ENCODE measurements at places on chromosomes 12 and 14. TPM values are rescaled to one million over a fixed set of nuclear protein-coding genes. Genes with fewer than 3 reads are reported as not detected.

The JPH4 gene
- total RNA-seq, result 6.2 TPM

The SLC8B1 gene
- total RNA-seq, result 42.8 TPM

The TMPRSS12 gene
- not detected for total RNA-seq

The GPRC5A gene
- 886 TPM for total RNA-seq

The ANO2 gene
- 36.8 TPM for total RNA-seq

The KERA gene
- not detected for total RNA-seq

DNA sequence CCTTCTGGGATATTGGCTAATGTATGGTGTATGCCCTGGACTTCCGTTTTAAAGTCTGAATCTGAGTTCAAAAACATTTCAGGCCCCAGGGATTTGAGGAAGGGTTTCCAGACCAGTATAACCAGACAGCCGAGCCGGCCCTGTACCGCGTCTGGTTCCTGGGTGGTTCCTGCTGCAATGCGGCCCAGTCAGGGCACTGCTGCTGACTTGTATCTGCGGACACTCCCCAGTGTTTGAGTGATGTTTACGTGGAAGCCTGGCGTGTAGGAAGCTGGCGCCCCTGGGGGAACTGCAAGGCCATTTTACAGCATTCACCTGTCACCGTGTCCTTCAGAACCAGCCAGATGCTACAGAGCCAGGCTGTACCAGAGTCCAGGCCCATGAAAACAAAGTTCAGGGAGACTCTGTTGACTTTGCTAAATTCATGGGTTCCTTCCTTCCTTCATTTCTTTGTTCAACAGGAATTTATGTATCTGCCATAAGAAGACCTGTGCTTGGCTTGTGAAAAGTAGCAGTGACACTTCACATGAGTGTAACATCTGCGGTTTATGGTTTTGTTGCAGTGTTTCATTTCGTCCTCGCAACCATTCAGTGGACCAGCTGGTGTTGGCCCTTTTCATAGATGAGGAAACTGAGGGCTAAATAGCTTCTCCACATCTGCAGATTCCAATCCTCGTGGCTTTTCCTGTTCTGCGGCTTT, 16.8 kb downstream of the EML1 start:
- DNase-seq, result no peak

GRCh38 chr12:96015672-96016071, 19.5 kb upstream of the HAL start:
- no peak for DNase-seq

DNA sequence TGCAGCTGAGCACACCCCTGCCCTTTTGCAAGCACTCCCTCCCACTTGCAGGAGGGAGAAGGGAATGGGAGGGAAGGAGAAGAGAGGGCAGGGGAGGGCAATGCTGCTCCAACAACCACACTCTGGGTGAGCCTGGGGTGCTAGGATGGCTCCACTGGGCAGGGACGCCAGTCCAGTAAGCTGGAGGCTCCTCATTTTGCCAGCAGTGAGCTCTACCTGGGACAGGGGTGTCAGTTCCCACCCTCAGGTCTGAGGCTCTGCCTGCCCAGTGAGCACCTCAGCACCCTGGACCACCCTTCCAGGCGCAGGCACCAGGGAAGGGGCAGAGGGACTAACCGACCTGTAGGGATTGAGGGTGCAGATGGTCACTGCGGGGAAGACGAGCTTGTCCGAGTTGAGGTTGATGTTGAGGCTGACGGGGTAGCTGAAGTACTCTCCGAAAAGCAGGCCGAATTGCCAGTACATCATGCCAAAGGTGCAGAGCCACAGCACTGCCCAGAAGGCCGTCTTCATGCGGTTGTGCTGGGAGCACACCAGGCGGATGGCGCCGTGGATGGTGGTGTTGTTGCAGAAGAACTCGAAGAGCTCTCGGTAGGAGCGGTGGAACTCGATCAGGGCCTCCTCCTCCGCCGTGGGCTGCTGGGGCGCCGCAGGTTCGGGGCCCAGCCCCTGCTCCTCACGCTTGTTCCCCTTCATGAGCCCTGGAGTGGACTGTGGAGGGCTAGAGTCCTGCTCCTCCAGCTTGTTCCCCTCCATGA, 1.2 kb downstream of the SCNN1A start:
- no peak for DNase-seq

DNA sequence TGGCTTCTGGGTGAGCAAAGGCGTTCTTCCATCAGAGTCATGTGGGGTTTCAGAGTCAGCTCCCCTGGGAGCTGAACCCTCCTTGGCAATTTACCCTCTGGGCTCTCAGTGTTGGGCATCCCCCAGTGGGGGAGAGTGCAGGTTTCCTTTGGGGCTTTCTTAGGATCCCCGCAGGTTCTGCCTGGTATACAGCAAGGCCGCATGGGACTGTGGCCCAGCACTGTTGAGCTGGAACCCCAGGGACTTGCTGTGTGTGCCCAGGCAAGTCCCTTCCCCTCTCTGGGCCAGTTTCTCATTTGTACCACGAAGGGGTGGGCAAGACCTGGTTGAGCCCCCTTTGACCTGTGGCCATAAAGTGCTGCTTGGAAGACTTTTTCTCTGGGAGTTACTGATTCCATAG, 5.5 kb downstream of the FAM181A start:
- no peak for DNase-seq

DNA sequence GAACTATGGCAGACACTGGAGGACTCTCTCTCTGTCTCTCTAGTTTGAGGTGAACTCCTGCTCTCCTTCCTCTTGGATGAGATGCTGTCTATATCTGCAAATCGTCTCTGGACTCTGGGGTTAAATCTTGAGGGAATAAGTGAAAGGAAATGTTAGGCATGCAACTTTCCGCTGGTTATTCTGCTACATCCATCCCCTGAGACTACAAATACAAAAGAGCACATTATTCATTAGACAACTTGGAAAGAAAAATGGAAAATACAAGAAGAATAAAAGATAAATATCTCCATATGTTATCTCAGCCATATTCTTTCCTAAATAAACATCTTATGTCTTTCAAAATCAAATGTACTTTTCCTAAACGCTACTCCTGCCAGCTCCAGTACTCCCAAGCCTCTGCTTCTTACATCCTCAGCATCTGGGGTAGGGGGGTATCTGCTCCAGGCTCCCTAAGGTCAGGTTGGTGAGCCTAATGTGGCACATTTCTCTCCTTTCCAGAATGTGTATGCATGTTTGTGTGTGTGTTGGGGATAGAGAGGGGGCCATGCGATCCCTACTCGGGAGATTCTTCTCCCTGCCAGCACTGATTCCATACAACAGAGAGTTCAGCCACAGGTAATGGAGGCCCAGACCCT, 102.9 kb upstream of the FSCB start:
- DNase-seq, result no peak

GRCh38 chr14:34251662-34252061, 210.4 kb downstream of the SPTSSA start:
- no peak for DNase-seq

- no peak for DNase-seq
Observed at GRCh38 chr12:116455540-116456329, 103.4 kb upstream of the MAP1LC3B2 start.

GRCh38 chr12:45540661-45541341, 188.7 kb upstream of the ARID2 start:
- DNase-seq, result no peak

GRCh38 chr12:122869207-122869973, 26.5 kb downstream of the VPS37B start:
- no peak for DNase-seq

- no peak for DNase-seq
Observed at GRCh38 chr12:107657133-107657532, 28.5 kb upstream of the PWP1 start.

DNA sequence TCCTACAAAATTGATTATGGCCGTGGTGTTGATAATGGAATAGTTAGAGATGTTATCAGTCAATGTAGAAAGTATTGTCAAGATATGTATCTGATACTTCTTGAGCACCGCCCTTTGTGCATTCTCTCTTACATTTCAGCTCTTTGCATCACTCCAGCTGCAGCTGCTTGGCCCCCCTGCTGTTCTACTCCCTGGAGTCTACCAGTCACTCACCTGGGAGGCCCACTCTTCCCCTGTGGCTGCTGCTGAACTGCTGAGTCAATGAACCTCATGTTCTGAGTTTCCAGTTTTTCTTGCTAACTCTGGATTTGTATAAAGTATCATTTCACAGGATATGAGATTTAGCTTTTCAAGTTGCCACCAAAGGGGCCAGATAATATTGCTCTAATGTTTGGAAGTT, 312.8 kb upstream of the SLC16A7 start:
- no peak for DNase-seq

DNA sequence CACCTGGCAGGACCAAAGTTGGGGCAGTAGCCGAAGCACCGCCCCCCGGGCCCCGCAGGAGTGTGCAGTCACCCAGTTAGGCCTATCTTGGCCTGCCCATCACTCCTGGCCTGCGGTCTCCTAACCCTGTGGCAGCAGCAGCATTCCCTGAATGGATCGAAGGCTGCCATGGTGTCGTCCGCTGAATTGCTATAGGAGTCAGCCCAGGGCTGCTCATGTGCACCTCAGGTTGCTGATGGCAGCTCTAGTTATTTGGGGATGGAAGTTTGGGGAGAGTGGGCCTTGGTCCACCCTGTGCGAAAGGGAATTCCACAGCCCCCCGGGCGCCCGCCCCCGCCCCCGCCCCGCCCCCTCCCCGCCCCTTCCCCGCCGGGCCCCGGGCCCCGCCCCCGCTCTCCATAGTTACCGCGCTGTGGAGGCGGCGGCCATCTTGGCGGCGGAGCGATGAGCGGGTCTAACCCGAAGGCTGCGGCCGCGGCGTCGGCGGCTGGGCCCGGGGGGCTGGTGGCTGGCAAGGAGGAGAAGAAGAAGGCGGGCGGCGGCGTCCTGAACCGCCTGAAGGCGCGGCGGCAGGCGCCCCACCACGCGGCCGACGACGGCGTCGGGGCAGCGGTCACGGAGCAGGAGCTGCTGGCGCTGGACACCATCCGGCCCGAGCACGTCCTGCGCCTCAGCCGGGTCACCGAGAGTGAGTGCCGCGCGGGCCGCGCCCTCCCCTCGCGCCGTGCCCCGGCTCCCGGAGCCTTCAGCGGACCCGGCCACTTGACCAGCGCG, at the start of gene UNC119B:
UNC119B (plus strand) TSS at position 428 of the 774 bp plus-strand sequence; CDS start at position 445, 17 bp downstream.
- DNase-seq, result peak; percentile 89

- no peak for DNase-seq
Observed at GRCh38 chr14:51650716-51651387, 858 bp upstream of the FRMD6 start.

Data from upper lobe of right lung (tissue), 1 donor.